ENCODE measurements at places on chromosomes 2 and 18.
A peak's percentile ranks its signal among the peaks of the same experiment; 100 is the strongest.

DNA sequence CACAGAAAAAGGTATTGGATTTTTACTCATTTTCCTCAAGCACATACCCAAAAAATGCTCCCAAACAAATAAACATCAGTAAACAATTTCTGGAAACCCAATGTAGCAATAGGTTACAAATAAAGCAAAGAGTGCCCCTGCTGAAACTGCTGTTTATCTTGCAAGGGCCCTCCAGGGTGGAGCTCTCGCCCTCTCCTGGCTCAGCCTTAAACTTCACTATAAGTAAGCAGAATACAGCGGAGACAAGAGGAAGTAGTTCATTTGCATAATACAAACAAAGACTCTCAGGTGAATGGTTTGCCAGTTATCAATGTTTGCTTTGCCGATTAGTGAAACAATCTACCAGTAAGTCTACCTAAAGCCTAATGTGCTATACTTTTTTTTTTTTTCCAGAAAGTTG is 437.6 kb downstream of the DLGAP1 start:
- no peak for DNase-seq

- DNase-seq, result no peak
Observed at GRCh38 chr2:170218456-170218855, 40.5 kb downstream of the MYO3B start.

DNA sequence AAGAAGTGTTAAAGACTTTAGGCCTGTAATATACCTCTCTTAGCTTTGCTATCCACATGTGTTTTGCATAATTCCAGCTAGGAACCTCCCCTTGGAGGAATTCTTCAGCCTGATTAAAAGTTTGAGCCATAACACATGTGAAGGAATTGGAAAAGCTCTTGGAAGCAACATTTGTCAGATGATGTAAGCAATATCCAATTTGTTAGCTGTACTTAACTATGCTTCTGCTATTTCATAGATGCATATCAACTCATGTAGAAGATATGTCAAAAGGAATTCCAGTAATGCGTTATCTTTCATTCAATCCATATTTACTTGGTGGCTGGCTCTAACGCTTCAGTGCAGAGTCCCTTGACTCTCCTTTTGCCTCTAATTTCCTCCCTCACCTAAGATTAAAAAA is 46.2 kb downstream of the PKP4 start:
- no peak for DNase-seq

- no peak for DNase-seq
Observed at GRCh38 chr2:172995323-172996244, 80.1 kb upstream of the MAP3K20 start.

DNA sequence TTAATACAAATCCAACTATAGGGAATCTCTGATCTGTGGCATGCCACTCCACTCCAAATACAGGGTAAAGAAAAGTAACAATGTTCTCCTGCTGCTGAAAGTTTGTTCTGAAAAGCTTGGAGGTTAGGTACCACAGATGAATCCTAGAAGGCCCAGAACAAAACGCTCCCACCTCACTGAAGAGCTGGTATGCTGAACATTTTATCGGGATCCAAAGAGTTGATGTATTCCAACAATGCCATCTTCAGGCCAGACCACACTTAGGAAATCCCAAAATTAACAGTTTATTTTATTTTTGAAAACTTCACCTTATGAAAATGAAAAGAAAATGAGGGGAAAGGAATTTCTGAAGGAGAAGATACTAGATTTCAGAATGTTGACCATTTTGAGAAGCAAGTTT is 145.1 kb upstream of the CDH19 start:
- DNase-seq, result no peak

GRCh38 chr2:201257381-201257955 is 2.9 kb upstream of the CASP8 start:
- DNase-seq, result no peak

DNA sequence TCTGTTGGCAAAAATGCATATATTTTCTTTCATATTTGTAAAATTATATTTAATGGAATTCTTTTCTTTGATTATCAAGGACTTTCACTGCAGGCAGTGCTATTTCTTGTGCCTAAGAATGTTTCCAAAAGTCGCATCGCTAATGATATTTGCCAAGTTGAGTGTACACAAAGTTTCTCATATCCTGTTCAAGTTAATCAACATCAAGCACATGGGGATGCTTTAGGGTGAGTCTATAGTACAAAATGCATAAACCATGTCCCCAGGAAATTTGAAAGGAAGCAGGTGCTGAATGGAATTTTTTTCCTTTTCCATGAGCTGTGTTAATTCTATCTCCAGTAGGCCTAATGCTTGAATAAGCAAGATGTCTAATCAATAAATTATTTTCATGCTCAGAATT is 129.7 kb downstream of the GALNT1 start:
- DNase-seq, result no peak

- no peak for DNase-seq
Observed at GRCh38 chr18:63145166-63145850, 174.3 kb downstream of the BCL2 start.

- no peak for DNase-seq
Observed at GRCh38 chr18:45567123-45567522, 48.2 kb upstream of the SLC14A2 start.

GRCh38 chr2:134429886-134430285 is 176.0 kb downstream of the MGAT5 start:
- no peak for DNase-seq

GRCh38 chr2:187017438-187017837 is 168.5 kb upstream of the ZSWIM2 start:
- DNase-seq, result no peak

DNA sequence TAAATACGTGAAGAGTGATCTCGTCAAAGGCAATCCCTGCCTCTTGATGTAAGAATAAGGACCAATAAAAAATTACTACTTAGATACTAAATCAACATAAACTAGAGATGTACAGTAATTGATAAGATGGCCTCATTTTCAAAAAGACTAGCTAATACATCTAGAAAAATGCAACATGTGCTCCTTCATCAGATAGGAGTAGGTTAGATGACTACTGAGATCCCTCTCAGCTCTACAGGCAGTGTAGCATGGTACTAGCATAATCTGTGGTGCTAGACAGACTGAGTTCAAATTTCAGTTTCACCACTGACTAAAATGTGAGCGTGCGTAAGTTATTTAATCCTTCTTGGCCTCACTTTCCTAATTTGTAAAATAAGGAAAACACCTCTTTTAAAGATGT is 82.6 kb upstream of the FRZB start:
- no peak for DNase-seq

GRCh38 chr2:237538001-237538720 is 28.2 kb upstream of the PRLH start:
- no peak for DNase-seq

DNA sequence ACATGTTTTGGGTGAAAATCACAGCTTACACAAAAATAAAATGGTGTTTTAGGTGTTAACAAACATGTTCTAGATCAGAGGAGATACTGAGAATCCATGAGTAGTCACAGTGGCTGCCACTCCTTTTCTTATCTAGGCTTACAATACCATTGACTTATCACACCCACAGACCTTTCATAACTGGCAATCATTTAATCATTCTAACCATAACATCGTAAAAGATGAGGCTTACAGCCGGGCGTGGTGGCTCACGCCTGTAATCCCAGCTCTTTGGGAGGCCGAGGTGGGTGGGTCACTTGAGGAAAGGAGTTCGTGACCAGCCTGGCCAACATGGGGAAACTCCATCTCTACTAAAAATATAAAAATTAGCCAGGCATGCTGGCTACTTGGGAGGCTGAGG is 18.8 kb upstream of the SERPINB5 start:
- no peak for DNase-seq

- no peak for DNase-seq
Observed at GRCh38 chr2:73931531-73932500, 5.1 kb downstream of the DGUOK start.

DNA sequence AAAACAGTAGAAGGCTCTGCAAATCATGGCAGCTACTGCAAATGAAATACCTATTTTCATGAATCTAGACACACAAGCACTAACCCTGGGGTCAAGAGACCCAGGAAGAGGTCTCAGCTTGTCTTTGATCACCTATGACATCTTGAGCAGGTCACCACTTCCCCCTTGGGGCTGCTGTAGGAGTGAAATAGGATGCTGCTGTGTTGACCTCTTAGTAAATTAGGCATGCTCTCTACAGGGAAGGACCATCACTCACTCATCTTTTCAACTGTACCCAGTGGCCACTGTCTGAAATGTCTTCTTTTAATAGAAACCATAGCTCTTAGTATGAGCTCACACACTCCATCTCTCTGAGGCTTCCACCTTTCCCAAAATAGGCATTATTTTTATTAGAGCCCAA is 83.8 kb downstream of the NCK2 start:
- no peak for DNase-seq

GRCh38 chr18:51006061-51006818 is 23.8 kb upstream of the SMAD4 start:
- no peak for DNase-seq

- no peak for DNase-seq
Observed at GRCh38 chr18:7681298-7681697, 114.2 kb downstream of the PTPRM start.

DNA sequence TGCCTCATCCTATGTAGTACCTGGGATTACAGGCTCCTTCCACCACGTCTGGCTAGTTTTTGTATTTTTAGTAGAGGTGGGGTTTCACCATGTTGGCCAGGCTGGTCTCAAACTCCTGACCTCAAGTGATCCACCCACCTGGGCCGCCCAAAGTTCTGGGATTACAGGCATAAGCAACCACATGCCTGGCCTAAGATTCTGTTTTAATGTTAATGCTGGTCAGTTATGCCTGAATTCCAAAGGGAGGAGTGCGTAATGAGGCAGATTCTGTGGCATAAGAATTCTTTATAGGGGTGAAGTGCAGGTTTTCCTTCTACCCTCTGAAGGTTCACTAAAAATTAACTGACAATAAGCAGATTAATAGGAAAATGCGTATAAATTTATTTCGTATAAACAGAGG is 1343.8 kb upstream of the LRRTM1 start:
- DNase-seq, result no peak

DNA sequence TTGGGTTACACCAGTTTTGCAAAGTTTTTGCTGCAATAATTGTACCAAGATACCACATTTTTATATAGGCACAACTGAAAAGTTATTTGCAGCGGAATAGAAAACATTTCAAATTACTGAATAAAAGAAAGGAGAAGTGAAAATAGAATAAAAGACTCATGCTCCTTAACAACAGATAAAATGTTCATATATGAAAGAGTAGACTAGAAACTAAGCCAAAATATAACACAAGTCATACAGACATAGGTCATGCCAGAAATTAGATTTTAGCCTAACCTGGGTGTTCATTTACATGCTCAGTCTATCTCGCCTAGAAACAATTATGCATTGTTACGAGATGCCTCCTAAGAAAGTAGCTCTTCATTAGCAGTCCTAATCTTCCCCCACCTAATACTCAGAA is 16.4 kb upstream of the MAP3K20 start:
- DNase-seq, result no peak

- DNase-seq, result no peak
Observed at GRCh38 chr2:73949802-73950201, 23.1 kb downstream of the DGUOK start.

GRCh38 chr2:37599688-37600525 is 71.5 kb downstream of the CDC42EP3 start:
- DNase-seq, result peak; percentile 65

DNA sequence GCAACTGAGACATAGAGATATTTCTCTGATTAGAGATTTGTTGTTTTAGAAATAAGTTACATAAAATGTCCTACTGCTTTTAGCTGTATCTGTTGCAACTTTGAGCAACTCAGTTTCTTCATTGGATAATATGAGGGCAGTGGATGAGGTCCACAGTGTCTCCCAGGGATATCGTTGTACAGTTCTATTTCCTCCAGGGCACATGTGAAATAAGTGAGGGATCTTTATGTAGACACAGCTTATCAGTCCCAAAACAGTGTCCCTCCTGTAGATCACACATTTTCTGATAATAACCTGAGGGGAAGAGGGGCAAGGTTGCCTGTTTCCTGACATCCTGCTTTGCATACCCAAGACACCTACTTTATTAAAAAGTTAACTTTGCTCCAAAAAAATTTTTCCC is 1231.2 kb upstream of the ZEB2 start:
- no peak for DNase-seq

- DNase-seq, result no peak
Observed at GRCh38 chr2:22907330-22907729, 477.6 kb upstream of the KLHL29 start.

DNA sequence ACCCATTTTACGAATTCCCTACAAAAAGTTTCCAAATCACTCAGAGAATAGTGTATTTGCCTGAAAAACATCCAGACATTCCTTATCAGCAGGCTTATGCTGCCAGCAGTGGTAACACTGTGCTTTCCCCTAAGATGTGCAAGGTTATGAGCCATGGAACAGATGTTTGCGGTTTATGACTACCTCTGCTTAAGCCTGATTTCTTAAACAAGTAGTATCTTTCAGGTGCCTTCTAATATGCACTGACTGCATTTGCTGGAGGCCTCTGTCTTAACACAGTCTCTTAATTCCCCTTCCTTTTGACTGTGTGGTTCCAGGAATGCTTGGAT is 54.8 kb downstream of the CDC42EP3 start:
- no peak for DNase-seq
